Tongue (tissue), 3 donors: ENCODE measurements at places on chromosomes 6 and 20. TPM values are rescaled to one million over a fixed set of nuclear protein-coding genes. Genes with fewer than 3 reads are reported as not detected.

MBOAT1 gene
- total RNA-seq: 9.3 TPM

CLDN20 gene
- not detected for total RNA-seq

RSPH9 gene
- total RNA-seq: 0.41 TPM

RCAN2 gene
- total RNA-seq: 10.8 TPM

RRAGD gene
- 72.8 TPM for total RNA-seq

TMEM14C gene
- total RNA-seq: 77.5 TPM

SLC13A3 gene
- total RNA-seq: 1.7 TPM
